Ureter (tissue), 1 donor: ENCODE measurements at places on chromosomes 4 and X. TPM values are rescaled to one million over a fixed set of nuclear protein-coding genes. Genes with fewer than 3 reads are reported as not detected.

GRCh38 chr4:52657618-52658501, 1.2 kb downstream of the USP46 start:
- DNase-seq: no peak

DNA sequence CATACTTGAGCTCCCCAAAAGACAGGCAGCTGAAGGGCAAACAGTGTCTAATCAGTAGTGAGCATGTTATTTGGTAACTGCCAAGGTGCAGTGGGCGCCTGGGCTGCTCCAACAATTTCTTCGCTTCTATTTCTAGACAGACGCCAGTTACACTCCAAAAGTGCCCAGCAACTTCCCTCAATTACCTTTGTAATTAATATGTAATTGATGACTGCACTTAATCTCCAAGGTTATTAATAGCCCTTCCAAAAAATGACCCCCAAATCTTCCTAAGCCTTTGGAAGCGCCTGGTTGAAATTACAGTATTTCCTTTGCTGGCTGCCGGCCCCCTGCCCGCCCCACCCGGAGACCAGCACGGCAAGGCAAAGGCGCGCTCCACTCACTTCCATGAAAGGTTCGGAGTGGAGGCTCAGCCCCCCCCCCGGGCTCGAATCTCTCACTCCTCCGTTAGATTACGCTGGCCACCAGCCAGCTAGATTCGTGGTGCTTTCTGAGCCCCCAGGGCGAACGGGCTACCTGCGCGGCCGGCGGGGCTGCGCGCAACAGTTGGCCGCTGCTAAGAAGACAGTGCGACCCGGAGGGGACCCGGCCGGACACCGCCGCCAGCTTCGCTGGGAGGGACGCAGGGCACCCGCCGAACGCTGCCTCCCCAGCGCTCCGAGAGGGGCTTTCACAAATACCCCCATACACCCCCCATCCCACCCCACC, 1.9 kb downstream of the GPC4 start:
- no peak for DNase-seq

GRCh38 chr4:152591396-152591795, 55.5 kb upstream of the FBXW7 start:
- no peak for DNase-seq

The KANTR gene
- 34.1 TPM for total RNA-seq

The CLDN22 gene
- not detected for total RNA-seq

DNA sequence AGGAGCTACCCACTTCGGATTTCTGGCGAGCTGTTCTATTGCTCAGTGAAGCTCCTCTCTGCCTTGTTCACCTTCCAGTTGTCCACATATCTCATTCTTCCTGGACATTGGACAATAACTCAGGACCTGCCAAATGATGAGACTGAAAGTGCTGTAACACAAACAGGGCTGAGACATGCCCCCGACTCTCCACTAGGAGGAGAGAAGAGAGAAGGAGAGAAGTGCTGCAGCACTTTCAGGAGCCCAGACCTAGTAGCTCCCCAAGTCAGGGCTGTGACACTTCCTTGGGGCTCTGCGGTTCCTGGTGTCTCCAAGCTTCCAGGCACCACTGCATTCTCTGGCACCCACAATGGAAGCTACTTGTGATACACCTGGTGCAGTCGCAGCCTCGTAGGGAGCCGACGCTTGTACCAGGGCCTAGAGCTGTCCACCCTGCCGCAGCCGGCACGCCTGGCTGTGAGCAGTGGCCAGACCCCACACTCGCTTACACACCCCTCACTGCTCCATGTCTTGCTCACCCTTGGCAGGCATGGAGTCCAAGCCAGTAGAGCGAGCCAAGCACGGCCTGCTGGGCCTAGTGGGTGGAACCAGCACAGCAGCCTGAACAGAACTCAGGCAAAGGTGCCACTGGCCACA, 234.9 kb downstream of the TECRL start:
- DNase-seq: no peak

The ACE2 gene
- 1.8 TPM for total RNA-seq

The ARX gene
- total RNA-seq: not detected

DNA sequence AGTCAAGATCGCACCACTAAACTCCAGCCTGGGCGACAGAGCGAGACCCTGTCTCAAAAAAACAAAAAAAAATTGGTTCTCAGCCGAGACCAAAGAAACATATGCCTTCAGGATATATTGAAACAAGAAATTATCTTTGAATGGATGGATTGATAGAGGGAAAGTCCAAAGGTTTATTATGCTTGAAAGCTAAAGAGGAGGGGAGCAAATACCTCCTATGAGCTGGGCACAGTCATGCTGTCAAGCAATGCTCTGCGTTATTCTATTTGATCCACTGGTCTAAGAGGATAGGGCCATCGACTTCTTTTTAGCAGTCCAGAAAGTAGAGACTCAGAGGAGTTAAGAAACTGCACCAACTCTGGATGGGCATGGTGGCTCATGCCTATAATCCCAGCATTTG, 85.9 kb upstream of the SLC34A2 start:
- DNase-seq: no peak

DNA sequence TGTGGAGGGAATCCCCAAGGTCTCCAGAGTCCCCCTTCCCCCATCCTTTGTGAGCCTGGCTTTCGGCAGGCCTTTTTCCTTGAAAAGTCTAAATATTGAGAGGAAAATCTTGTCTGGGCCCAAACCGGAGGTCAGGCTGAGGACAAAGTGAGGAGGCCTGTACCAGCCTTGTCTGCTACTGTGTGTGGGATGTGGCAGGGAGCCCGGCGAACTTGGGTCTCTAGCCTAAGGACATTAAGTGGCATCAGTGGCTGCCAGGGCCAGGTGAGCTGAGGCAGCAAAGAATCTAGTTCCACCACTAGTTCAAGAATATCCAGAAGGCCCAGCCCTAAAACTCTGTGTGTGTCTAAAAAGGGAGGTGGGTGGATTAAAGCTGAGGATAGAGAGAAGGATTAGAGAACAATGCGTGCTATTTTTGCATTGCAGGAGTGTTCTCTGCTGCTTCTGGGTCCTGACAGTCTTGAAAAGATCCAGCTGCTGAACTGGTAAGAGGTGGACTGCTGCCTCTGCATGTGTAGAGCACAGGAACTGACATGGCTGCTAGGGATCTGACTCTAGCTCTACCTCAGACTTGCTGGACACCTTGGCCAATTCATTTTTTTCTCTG, 1.2 kb upstream of the AMER1 start:
- no peak for DNase-seq

GRCh38 chr4:110643096-110643495, 20.2 kb upstream of the PITX2 start:
- DNase-seq: no peak

DNA sequence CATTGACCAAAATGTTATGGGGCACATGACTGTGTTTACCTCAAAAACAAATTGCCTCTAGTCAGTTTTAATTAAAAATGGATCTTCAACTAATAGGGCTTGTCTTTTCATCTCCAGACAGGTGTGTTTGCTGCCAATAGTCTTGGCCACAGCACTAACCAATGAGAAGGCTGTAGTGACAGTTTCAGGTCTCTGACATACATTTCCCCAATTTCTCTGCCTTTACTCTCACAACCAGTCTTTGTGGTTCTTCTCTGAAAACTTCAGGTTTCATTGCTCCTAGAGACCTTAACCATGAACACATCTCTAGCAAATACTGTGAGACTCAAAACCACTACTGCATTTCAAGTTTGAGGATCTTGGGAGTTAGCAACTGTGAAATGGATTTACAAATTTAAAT, 3.5 kb upstream of the EDNRA start:
- DNase-seq: no peak

- DNase-seq: no peak
These were observed 49.5 kb downstream of the SHROOM2 start for GRCh38 chrX:9835585-9836210.

GRCh38 chrX:42102586-42103282, 179.4 kb upstream of the CASK start:
- no peak for DNase-seq
